AG10803 (cell line): ENCODE measurements at places on chromosomes 5 and 9.
A peak's percentile ranks its signal among the peaks of the same experiment; 100 is the strongest.

DNA sequence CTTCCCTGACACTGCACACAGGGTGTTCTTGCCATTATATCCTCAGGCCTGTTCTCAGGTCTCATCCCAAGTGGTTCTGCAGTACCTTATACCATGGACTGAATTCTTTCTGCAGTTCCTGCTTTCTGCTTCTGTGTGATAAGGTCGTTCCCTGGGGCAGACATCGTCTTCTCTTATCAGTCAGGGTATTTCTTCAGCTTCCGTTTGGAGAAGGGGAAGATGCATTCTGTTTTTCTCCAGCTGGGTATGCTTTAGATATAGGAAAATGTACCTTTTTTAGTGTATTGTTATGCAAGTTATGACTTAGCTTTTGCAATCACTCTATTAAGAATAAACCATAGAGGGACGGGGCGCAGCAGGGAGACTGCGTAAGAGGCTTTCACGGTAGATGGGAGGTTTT, 31.1 kb downstream of the RALGPS1 start:
- no peak for DNase-seq

DNA sequence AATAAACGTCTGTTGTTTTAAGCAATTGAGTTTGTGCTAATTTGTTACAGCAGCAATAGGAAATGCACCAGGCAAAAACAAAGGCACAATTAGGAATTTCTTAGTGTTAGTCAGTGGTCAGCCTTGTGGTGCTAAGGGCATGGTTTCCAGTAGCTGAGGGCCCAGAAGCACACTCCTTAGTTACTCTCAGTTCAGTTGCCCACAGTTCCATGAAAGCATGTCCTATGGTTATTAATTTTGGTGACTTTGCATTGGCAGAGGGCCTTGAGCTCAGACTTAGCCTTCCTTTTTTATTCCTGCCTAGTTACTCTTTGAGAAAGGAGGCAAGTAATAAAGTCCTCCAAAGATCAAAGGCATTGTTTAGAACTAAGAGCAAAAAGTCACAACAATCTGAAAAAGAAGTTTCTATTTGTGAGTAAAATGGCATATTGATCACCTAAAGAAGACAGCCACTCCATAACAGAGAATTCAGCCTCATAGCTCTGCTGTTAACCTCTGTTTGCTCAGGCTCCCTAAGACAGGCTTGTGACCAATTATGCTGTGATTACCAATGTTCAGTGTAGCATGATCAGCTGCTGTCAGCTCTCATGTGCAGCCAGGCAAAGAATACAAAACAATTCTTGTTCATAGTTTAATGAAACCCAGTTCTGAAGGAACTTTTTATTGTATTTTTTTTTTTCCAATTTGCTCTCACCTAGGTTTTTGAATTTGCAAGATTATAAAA, 57.0 kb upstream of the MROH2B start:
- DNase-seq, result no peak

GRCh38 chr5:171794470-171794960, 8.9 kb downstream of the SMIM23 start:
- no peak for DNase-seq

DNA sequence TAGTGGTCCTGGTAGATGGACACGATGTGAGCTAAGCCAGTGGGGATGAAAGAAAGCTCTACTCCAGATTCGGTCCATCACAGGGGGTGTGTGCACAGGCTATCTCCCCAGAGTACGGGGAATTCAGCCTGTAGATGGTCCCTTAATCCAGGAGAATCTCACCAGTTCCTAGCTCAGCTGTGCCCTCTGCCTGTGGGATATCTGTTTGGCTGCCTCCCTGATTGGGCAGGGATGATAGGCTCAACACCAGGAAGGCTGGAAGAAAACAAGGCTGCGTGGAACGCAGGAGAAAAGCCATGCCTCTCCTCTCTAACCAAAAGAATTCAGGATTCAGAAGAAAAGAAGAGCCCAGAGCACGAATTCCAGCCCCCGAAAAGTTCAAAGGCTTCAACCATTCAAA, 40.9 kb downstream of the VLDLR start:
- no peak for DNase-seq

GRCh38 chr5:64914396-64914795, 145.7 kb downstream of the CWC27 start:
- peak; percentile 39 for DNase-seq

GRCh38 chr5:95533106-95533505, 21.7 kb downstream of the SKIC3 start:
- no peak for DNase-seq

DNA sequence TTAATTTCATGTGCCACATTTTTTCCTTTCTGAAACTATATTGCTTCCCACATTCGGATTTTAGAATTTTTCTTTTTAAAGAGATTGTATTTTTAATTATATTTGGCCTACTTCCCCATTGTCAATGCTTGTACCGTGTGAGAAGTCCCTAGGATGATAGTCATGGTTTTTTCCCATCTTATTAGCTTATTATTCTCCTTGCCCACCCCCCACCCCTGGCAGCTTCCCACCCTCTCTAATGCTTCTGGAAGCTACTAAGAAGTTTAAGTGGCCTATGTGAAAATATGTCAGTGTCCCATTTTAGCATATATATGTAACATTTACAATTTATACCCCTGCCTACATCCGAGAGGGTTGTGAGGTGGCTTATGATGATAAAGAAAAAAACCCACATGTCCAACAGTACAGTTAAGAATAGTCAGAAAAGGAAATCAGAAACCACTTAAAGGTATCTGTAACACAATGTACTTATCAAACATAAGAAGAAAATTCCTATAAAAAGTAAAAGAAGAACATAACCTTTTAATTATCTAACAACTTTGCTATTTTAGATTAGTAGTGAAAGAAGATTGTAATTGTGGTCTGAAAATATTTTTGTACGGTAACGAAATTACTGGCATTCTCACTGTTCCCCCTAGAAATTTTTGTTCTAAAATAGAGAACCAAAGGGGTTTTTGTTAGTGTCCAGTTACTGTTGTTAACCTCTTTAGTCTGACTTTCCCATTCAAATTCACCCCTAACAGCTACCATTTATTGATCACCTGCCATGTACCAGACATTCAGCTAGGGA, 62.1 kb downstream of the SLC44A1 start:
- DNase-seq, result no peak

DNA sequence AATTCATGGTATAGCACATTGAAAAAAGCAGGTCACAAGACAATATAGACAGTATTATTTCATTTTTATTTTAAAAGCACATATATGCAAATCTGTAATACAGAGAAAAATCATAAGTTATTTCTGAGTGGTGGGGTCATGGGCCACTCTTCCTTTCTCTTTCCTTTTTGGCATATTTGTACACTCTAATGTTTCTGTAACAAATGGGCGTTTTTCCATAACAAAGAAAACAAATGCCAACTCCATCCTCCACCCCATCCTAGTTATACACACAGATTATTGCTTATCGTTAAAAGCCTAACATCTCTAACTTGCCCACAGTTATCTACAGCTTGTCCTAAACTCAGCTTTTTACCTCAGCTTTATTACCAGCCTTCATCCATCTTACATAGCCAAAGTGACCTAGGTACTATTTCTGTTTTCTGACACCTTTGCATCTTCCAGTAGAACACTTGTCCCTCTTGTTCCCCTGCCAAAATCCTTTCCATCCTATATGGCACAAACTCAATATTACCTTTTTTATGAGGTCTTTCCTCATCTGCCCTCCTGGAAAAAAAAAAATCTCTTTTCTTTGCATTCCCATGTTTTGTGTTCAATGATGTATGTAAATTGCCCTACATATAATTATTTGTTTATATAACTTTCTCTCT, 4.1 kb downstream of the KIAA0825 start:
- no peak for DNase-seq
